ENCODE measurements at places on chromosomes 1 and 21.

- no peak for DNase-seq
These were observed 37.6 kb downstream of the CENPF start for GRCh38 chr1:214640431-214641213.

DNA sequence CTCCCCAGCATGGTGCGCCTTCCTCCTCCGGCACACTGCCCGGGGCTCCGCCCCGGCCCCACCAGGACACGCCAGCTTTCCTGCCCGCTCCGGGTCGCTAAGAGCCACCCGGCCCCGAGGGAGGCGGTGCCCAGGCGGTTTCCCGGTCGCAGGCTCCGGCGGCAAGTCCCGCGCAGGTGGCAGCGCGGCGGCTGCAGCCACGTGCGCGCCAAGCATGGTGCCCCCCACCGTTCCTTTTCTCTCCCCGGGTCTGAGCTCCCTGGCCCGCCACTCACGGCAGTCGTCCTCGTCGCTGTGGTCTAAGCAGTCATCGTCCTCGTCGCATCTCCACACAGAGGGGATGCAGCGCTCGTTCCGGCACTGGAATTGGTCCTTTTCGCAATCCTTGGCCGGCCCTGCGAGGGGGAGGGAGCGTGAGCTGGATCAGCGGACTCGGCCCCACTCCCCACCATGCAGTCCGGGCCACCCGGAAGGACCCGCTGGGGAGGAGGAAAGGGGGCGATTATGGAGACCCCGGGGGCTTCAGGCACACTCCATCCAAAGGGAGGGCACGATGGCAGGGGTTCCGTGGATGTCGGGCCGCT, 1.2 kb downstream of the LRP8 start:
- DNase-seq, result no peak

- DNase-seq, result no peak
These were observed 24.1 kb upstream of the LCE5A start for GRCh38 chr1:152486400-152487006.

DNA sequence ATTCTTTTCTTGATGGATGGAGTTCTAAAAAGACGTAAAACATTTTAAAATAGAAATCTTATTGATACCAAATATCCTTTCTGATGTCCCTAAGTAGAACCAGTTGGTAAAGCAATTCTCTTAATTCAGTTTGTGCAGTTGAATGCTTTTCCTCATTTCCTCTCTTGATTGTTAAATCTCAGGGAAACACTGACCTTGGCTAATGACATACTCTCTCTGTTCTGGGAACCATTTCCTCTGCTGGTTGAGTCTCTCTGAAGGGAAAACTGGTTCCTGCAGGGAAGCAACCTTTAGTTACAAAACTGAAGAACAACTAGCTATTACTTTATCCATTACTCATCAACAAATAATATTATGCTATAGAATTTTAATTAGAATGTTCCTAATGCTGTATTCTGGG, 36.7 kb downstream of the HLX start:
- DNase-seq, result no peak

- DNase-seq, result no peak
These were observed 83.9 kb downstream of the DYRK1A start for GRCh38 chr21:37450445-37450941.

DNA sequence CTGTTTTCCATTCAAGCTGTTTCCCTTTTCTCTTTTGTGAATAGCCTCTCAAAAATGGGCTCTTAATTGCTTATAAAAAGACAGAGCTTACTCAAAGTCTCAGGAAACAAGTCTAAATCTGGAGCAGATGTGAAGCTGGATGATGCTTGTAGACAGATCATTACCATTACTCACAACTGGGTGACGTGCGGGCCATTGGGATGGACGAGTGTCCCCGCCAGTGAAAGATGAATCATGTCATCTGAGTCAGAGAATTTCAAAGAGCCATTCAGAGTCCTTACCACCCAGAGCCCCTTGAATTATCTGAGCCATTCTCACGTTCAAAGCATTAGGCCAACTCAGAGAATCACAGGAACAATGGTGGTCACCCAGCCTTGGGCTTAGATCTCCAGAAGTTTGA, 134.6 kb downstream of the HUNK start:
- no peak for DNase-seq

DNA sequence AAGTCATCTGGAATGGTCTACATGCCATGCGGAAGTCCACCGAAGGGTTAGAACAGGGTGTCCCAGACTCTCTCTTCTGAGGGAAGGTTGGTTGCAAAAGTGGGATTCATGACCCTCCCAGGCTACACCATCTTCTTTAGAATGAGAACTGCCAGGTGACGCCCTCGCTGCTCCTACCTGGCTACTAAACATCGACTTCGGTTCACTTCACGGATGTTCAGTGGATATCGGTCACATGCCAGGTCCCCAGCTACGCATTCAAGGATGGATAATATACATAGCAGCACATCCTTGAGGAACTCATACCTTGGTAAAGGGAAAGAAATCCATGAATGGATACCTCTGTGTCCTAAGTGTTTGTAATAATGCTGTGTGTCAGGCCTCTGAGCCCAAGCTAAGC, 3.3 kb upstream of the OPTC start:
- no peak for DNase-seq

DNA sequence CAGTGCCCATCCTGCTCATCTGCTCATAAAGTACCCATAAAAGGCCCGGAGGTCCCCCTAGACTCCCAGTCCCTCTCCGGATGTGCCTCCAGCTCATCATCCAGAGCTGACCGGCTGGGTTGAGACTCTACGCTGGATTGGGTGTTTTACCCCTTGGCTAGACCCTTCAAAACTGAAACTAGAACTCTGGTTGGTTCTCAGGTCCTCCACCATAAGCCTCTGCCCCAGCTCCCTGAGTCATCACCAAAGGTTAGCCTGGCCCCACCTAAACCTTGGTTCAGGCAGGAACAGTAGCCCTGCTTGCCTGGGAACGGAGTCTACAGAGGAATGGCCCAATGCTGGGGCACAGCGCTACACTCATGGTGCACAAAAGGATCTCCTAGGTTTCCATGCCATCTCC, 75.1 kb downstream of the TLR5 start:
- no peak for DNase-seq

DNA sequence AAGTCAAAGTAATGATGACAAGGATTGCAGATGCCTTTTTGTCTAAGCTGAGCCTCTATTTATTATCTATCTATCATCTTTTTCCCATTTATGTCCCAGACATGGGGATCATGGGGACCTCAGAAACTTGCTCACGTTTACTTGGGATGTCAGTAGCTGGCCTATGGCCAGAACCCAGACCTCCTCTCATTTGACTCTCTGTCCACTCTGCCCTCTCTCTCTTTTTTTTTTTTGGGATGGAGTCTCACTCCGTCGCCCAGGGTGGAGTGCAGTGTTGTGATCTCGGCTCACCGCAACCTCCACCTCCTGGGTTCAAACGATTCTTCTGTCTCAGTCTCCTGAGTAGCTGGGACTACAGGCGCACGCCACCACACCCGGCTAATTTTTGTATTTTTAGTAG, 3.7 kb upstream of the ID3 start:
- no peak for DNase-seq

GRCh38 chr1:228190182-228190581, 17.7 kb upstream of the OBSCN start:
- no peak for DNase-seq

GRCh38 chr1:150909585-150910180, 16.5 kb upstream of the SETDB1 start:
- DNase-seq, result no peak

DNA sequence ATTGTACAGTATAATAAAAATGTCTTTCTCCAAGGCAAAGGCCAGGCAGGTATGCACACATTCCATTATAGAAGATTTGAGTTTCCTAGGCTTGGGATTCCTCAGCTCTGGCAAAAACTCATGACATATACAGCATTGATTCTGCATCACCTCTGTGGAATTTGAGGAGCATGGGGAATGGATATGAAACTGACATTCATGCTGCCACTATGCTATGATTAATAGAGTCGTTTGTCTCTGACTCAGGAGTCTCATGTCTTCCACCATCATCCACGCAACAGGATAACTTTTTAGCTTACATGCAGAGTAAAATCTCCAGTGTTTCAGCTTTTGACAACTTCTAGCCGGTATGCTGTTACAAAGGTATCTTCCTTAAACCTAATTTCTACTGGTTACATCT, 49.8 kb upstream of the ADORA3 start:
- no peak for DNase-seq

GRCh38 chr1:215076322-215076721, 6.2 kb upstream of the KCNK2 start:
- DNase-seq, result no peak

GRCh38 chr1:151282883-151283725, 1.0 kb downstream of the ZNF687 start:
- DNase-seq, result no peak

DNA sequence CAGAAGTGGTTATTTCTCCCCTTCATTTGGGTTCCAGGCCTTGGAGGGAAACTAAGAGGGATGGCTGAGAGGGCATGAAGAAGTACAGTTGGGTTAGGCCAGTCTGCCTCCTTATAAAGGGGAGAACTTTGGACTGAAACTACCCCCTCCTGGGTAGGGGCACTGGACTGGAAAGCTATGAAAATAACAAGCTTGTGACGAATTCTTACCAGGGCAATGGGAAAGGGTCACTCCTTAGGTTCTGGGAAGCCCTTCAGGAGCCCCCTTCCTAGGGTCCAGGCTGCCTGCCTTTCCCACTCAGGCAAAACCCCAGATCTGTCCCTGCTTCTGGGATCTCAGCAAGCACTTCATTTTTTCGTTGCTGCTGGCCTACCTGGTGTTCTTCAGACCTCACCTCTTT, 9.8 kb upstream of the P3R3URF start:
- DNase-seq, result no peak

DNA sequence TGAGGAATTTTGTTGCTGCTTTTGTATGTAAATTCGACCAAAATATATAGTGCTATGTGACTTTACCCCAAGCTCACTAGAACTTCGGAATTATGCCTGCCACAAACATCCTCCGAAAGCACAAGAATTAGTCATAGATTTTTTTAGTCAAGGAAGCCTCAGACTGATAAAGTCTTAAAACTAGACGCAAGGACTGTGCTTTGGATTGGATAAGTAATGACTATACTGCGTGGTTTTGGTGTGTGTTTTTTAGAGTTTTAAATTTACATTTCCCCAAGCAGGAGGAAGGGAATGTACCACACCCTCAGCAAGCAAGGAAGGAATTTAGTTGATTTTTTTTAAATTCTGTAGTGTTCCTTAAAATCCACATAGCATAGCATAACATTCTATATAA, 10.3 kb downstream of the WLS start:
- DNase-seq, result no peak

DNA sequence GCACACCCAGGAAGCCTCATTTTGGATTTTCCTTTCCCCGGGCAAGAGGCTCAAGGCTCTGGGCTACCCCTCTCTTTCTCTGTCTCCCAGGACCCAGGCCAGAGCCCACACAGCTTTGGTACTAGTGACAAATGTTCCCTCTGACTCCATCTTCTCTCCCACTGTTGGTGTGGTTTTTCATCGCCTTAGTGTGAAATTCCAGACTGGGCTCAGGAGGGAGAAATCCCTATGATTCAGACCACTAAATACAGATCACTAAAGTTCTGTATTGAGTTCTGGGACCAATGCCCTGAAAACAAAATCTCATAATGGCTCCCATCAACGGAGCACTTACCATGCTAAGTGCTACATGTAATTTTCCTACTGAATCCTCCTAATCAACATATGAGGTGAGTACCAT, 26.1 kb downstream of the IQGAP3 start:
- no peak for DNase-seq

DNA sequence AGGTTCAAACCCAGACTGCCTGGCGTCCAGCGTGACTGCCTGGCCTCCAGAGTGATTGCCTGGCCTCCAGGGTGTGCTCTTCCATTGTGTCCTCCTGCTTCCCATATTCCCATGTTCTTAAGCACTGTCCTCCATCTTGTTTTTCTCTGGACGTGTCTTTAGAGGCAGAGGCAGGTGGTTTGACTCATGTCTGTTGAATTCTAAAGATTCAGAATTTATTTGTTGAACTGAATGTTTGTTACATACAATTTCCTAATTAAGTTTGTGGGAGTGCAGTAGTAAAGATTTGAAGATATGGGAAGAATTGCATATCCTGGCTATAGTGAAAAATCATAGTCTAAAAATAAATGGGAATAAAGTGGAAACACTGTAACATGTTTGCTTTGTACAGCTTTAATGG, 18.3 kb downstream of the ST6GALNAC3 start:
- DNase-seq, result no peak

DNA sequence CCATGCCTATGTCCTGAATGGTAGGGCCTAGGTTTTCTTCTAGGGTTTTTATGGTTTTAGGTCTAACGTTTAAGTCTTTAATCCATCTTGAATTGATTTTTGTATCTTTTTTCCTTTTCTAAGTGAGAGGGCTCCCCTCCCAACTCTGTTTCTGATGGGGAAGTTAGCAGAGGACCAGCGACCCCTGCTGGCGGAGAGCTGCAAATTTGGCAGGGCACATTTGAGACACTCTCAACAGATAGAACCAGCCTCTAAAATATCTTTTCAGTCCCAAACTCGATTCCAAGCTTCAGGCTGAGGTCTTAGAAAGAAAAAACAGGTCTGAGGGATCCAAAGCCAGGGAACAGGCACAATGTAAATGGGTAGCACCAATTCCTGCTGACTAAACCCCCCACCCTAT, 32.5 kb downstream of the LRRC3 start:
- DNase-seq, result no peak

DNA sequence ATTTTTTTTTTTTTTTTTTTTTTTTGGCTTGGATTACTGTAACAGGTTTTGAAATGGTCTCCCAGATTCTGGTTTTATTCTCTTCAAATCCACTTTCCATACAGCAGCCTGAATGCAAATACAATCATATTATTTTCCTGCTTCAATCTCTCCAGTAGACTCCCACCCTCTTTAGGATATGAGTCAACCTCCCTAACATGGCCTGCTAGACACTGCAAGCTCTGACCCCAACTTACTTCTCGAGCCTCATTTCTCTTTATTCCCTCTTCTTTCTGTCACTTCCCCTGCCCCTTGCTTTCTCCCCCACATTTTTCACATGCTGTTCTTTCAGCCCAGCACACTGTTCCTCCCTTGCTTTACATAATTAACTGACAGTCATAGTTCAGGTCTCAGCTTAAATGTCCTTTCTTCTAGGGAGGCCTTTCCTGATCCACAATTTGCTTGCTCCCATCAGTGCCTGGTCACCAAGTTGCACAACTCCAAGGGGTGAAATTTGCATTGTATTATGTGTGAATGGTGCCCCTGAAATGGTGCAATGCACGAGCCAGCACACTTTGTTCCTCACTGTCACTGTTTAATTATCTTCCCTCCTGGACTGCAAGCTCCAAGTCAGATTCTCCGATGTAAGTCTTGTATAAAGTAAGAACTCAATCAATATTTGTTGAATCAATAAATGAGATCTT, 22.1 kb upstream of the IL19 start:
- DNase-seq, result no peak

GRCh38 chr1:48242141-48242736, 19.7 kb downstream of the SLC5A9 start:
- DNase-seq, result no peak

DNA sequence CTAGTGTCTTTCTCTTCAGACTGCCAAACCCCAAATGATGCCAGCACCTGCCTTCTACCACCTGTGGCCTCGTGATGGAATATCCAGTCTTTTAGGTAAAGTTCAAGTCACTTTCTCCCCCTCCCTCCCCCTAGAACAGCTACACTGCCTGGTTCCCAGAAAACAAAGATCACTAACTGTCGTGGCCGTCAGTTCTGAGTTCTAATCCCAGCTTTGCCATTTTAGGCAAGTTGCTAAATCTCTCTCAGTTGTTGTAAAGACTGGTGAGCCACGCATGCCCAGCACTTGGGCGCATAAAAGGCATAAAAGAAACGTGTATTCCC, 648 bp upstream of the TRAPPC3 start:
- no peak for DNase-seq
